ENCODE measurements at places on chromosomes 16 and 17.

DNA sequence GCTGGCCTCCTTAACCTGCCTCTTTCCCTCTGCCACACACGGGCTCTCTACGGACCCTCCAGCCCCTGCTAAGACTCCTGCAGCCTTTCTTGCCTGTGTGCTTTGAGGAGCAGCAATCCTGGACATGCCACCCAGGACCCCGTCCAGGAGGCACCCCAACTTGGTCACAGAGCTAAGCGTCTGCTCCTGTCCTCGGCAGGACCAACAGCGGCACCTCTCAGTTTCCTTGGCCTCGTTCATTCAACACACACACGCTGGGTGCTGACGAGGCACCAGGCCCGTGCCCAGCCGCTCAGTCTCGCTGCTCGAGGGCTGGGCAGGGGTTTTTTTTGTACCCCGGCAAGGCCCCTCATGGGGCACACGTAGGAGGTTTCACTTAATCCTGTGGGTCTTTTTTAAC, 15.2 kb downstream of the RPH3AL start:
- DNase-seq: no peak

DNA sequence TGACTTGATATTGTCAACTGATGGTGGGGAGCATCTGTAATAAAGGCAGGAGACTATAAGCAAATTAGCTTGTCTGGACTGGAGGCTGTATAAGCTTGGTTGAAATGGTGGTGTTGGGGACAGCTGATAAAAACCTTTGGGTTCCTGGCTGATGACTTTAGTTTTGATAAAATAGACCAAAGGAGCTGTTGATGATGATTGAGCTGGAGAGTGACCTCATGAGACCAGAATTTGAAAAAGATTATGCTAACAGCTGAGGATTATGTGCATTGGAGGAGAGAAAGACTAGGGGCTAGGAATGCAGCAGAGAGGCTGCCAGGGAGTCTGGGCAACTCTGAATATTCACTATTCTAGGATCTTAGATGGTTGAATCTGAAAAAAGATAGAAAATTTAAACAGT, 8.7 kb upstream of the CDC27 start:
- no peak for DNase-seq

GRCh38 chr16:11264155-11264832, 4.8 kb downstream of the TNP2 start:
- no peak for DNase-seq

- no peak for DNase-seq
Measured at GRCh38 chr17:44200478-44201155, 933 bp upstream of the ATXN7L3 start.

GRCh38 chr17:8435245-8436168, at the start of gene NDEL1:
Gene NDEL1 (plus strand): TSS chr17:8435884. CDS start chr17:8444272, 8,388 bp downstream.
- peak; percentile 97 for DNase-seq

- no peak for DNase-seq
Measured at GRCh38 chr16:12340151-12340733, 363.7 kb downstream of the SNX29 start.

GRCh38 chr17:64065161-64065560, 44.7 kb upstream of the ICAM2 start:
- no peak for DNase-seq

- DNase-seq: no peak
Measured at GRCh38 chr16:69555437-69555836, 10.3 kb upstream of the NFAT5 start.

- no peak for DNase-seq
Measured at GRCh38 chr16:17070882-17071592, 399.7 kb downstream of the XYLT1 start.
